ENCODE measurements at places on chromosomes 2 and 18. TPM values are rescaled to one million over a fixed set of nuclear protein-coding genes. Genes with fewer than 3 reads are reported as not detected.

DNA sequence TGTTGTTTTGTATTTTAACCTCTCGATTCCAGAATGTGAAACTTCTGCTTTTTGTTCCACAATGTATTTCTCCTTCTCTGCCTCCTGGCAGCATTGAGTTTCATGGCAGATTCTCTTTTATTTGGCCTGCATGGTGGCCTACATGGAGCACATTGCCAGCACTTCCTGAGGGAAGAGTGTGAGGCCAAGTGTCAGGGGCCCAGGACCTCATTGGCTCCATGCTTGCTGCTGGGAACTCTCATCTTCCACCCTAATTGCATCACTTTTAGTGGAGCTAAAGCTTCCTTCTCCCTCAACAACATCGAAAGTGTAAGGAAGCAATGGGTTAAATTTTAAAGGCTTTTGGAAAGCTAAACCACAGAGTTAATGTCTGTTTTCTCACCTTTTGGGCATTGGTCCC, 9.5 kb downstream of the TRIB2 start:
- no peaks in the 10 kb centered on the region for H3K27me3 ChIP-seq
- no peak overlapping the region for H3K4me3 ChIP-seq
- no peak overlapping the region for H3K27ac ChIP-seq
- no peaks in the 10 kb centered on the region for H3K36me3 ChIP-seq
- no peak for DNase-seq

DNA sequence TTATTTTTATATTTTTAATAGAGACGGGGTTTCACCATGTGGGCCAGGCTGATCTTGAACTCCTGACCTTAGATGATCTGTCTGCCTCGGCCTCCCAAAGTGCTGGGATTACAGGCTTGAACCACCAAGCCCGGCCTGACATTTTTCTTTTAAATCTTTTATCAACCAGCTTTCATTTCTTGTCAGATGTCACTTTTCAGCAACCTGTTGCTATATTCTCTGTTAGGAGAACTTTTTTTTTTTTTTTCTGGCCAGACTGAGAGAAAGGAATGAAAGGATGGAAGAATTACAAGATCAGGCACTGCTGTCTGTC, 146.3 kb downstream of the TGIF1 start:
- no peaks in the 10 kb centered on the region for H3K27me3 ChIP-seq
- no peak for DNase-seq

The EXOC6B gene
- 42.1 TPM for total RNA-seq

The CCDC121 gene
- 3.8 TPM for total RNA-seq

DNA sequence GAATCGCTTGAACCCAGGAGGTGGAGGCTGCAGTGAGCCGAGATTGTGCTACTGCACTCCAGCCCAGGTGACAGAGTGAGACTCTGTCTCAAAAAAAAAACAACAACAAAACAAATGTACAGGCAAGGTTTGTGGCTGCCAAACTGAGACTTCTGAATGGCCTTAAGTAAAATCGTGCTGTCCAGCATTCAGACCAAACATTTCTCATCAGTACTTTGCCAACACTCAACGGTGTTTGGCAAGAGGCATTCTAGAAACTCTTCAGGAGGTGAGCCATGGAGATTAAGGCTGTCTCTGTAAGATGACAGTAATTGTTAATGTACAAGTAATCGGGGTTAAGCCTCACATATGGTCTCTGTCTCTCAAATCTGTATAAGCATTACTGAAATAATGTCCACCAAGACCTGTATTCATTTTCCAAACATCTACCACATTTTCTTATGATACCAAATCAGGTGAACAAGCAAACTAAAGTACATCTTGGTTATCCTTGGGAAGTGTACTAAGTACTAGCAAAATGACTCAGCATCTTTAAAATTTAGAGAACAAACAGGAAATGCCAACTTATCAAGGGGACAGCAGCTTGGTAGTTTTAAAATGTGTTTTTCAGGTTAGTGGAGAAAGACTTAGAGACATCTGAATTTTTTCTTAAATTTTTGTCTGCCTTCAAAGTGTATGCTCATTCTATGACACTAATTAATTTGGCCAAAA, 29.3 kb downstream of the SERPINE2 start:
- H3K36me3 ChIP-seq = no peaks in the 10 kb centered on the region
- peaks cover 26% of the 10 kb centered on the region for H3K4me1 ChIP-seq
- H3K4me3 ChIP-seq = no peak overlapping the region
- no peaks in the 10 kb centered on the region for H3K27me3 ChIP-seq
- no peak for DNase-seq

The C2orf76 gene
- total RNA-seq = 11.3 TPM

DNA sequence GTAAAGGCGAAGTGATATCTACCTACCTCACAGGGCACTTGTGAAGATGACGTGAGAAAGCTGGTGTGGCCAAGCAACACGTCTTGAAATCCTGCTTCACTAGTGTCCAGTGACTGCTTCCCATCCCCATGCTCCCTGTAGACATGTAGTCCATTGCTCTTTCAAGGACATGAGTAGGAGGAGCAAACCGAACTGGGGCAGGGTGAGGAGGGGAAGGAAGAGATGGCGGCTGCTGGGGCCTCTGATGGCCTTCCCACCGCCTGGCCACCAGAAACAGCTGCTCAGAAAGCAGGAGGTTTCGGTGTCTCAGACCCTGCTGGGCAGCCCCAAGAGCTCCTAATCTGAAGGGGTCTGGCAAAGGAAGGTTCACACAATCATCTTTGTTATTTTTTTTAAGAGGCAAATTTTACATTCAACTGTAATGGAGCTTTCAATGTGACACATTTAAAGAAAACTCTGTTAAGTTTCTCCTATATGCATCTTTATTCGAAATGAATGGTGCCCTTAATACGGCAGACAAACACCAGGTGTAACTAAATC, 14.7 kb downstream of the CPLX4 start:
- H3K27ac ChIP-seq = no peak overlapping the region
- H3K4me3 ChIP-seq = no peak overlapping the region
- H3K4me1 ChIP-seq = no peaks in the 10 kb centered on the region
- peaks cover 35% of the 10 kb centered on the region for H3K27me3 ChIP-seq

GRCh38 chr18:35431374-35431741, 54.2 kb upstream of the ZNF396 start:
- no peaks in the 10 kb centered on the region for H3K36me3 ChIP-seq
- DNase-seq = no peak
- no peak overlapping the region for H3K27ac ChIP-seq
- H3K4me3 ChIP-seq = no peak overlapping the region
- H3K27me3 ChIP-seq = no peaks in the 10 kb centered on the region
- H3K4me1 ChIP-seq = no peaks in the 10 kb centered on the region

The ZNF385B gene
- total RNA-seq = 1.2 TPM
